ENCODE measurements at places on chromosomes 1 and 21. TPM values are rescaled to one million over a fixed set of nuclear protein-coding genes. Genes with fewer than 3 reads are reported as not detected.

DNA sequence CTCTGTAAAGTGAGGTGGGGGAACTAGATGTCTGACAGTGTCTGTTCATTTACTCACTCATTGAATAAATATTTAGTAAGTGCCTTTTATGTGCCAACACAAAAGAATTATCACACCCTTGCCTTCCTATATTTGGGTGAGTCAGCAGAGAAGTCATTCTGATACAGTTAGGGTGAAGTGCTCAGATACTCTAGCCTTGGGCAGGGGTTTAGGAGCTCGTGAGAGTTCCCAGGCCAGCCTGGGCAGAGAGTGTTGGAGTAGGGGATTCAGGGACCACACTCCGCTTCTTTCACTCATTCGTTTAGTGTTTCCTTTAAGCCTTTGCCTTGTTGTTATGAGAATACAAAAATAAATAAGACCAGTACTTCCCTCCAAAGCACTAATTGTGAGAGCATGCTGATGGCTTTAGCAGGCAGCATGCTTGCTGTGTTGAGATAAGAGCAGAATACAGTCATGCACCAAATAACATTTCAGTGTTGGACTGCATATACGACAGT lies 83.9 kb downstream of the DYRK1A start:
- DNase-seq, result no peak

- DNase-seq, result no peak
These were observed 2.8 kb downstream of the CDC7 start for GRCh38 chr1:91503332-91503900.

DNA sequence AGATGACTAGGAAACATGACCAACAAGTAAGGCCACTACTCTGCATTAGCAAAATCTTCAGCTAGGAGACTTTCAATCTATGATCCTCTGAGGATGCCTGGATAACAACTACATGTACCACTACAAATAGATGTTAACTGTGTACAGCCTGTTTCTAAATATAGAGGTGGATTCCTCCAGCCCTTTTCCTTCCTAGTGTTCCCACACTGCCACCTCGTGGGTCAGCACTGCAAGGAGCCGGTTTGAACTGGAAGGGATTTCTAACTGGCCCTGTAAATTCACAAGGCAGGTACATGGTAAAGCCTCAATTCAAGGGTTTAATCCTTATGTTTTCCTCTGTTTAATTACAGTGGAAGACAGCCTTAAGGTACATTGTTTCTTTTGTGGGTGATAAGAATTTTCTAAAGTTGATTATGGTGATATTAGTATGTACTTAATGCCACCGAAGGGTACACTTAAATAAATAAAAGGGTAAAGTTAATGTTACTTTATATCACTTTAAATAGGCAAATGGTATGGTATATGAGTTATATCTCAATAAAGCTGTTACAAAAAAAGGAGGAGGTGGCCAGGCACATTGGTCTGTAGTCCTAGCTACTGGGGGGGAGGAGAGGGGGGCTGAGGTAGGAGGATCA lies 14.4 kb downstream of the SMYD3 start:
- DNase-seq, result peak; percentile 68

DNA sequence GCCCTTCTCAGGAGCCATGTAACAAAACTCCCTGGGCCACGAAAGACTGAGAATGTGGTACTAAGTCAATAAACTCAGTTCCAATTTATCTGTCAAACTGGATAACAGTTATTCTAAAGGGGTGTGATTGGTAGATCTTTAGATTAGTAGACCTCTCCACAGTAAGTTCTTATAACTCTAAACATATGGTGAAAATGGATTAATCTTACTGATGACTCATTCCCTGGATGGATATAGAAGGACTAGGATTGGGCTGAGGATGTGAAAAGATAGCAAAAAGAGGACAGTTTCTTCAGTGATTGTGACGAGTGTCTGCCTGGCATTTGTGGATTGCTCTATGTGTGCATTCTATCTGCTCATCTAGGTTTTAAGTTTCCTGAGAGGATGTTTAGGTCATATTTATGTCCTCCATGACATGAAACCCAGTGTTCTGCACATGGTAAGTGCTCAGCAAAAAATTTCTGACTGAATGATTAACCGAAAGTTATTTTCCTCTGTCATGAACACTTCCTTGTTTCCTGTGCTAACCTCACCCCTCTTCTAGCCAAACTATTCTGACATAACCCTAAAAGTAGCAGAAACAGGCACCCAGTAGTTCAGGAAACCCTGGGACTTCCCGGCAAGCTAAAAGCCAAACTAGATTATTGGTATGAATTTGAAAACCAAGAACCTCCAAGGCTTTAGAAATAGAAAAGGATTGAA lies 397.5 kb upstream of the PLXNA2 start:
- DNase-seq, result no peak

- DNase-seq, result no peak
These were observed 47.0 kb upstream of the SDC3 start for GRCh38 chr1:30955448-30956015.

ICOSLG gene
- 3.2 TPM for total RNA-seq

Data from left colon (tissue), 2 donors.